ENCODE measurements at places on chromosomes 4 and X.
A peak's percentile ranks its signal among the peaks of the same experiment; 100 is the strongest.

DNA sequence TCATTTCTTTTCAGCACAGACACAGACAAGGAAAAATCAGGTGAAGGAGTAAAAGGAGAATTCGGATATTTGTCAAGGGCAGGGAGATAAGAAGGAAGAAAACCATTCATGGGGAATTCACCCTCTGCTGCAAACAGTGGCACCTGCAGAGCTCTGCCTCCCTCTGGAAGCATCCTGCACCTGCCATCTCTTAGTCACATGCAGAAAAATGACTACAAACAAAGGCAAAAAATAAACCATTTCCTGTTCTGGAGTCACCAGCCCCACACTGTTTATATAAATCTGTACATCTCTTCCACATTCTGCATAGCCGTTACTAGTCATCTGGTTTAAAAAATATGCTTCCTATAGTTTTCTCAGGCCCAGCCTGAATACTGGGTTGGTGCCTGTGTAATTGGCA, 205.3 kb downstream of the ARAP2 start:
- no peak for DNase-seq

DNA sequence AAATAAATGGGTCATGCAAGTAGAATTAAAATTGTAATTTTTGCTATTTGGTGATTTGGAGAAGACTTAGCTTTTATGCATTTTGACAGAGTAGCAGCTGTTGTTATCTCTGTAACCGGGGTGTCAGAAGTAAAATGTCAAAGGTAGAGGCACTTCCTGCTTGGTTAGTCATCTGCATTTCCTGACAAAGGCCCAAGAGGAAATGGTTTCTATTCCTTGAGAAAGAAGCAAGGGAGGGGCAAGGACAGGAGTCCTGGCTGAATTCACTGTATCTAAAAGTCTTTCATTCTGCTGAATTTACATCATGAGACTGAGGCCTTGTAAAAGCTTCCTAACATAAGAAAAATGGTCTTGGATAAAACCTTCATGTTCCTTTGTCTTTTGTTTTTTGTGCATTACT, 550.9 kb upstream of the BOD1L1 start:
- no peak for DNase-seq

DNA sequence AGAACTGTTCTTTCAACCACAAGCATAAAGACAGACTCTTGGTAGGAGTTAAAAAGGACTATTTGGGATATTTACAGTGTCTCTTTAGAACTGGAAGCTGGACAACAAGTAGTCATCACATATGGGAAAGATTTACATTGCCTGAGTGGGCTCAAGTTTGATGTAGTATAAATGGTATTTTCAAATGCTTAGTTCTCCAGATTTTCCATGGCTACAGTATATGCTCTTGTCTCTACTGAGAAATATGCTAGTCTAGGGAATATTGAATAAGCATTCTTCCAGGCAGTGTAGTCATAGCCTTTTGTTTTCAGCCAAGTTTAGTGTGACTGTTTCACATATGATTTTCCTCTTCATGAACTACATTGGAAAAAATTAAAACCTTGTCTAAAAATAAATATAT, 315.6 kb downstream of the ARHGAP24 start:
- DNase-seq = no peak

GRCh38 chrX:118823263-118824172, at the start of gene ZCCHC12:
TSS of gene ZCCHC12 (plus strand) at chrX:118823824. CDS start at chrX:118825245, 1,421 bp downstream.
- no peak for DNase-seq

- DNase-seq = no peak
Observed at GRCh38 chrX:86215260-86215659, 67.0 kb downstream of the DACH2 start.

- no peak for DNase-seq
Observed at GRCh38 chr4:12875640-12876243, 608.4 kb downstream of the RAB28 start.

GRCh38 chr4:182074810-182075209, 168.4 kb upstream of the TENM3 start:
- DNase-seq = no peak

DNA sequence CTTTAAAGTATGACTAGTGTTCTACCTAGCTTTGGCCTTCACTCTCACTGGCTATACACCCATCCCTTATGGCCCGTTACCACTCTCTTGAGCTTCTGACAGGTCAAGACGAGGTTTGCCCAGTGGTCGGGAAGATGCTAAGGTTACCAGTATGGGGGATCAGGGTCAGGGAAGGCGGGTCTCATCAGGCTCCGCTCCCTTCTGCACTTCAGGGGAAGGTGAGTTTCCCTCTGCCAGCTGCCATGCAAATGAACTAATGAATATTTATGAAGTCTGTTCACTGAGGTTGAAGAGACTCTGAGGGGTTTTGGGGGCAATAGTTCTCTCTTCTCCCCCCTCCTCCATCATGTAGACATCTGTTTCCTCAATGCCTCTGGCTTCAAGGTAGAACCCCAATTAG, 6.6 kb downstream of the EFNB1 start:
- no peak for DNase-seq

GRCh38 chrX:140022482-140022881, 57.2 kb upstream of the CXorf66 start:
- no peak for DNase-seq

DNA sequence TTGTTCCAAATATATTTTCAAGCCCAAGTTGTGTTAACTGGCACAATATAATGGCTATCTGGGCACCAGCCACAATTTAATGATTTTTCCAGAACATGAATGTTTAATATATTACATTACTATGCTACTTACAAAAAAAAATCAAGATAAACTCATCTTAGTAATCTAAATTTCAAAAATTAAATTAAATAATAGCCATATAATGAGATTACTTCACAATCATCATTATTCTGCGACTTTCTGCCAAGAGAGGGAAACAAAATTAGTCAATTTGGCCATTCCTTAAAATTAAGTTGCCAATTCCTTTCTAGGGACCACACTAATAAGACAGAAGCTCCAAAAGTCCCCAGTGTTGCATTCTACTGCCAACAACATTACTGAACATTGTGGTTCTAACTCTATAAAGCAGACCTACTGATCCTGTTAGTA, 7.5 kb downstream of the NEK1 start:
- DNase-seq = no peak

DNA sequence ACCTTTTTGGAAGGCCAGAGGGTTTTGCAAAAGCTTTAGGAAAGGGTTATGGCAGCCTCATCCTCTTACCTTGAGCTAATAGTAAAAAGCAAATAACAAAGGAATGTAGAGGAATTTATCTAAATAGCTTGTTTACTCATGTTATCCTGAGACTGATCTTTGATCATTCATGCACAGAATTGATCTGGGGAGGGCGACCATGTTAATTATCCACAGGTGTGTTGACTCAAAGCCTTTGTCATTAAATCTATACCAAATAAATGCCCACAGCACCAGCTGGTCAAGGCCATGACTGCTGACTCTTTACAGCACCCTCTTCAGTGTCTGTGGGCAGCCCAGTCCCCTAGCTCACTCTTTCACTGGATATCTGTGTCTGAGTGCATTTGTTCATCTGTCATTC, 22.8 kb upstream of the DCLK2 start:
- no peak for DNase-seq

DNA sequence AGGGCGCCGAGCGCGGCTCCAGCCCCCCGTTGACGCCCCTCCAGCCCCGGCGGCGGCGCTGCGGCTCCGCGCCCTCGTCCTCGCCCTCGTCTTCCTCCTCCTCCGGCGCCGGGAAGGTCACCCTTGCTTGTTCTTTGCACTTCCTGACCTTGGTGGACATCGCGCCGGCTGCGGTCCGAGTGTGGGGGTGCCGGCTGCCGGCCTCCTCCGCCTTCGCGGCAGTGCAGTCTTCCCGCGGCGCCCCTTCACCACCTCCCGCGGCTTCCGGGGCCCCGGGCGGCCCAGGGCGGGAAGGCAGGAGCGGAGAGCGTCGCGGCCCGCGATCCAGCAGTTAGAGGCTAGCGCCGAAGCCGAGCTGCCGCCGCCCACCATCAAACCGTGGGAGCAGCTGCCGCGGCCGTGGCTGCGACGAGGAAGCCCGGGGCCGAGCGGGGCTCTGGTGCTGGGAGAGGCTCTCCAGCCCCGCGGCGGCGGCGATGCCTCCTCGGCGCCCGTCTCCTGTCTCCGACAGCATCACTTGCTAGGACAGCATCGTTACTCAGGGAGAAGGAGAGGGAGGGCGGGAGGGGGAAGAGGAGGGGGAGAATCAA, at the start of gene TRPC3:
TRPC3 (minus strand) TSS at position 540 of the 590 bp plus-strand sequence; CDS start at position 160, 380 bp downstream.
- no peak for DNase-seq

DNA sequence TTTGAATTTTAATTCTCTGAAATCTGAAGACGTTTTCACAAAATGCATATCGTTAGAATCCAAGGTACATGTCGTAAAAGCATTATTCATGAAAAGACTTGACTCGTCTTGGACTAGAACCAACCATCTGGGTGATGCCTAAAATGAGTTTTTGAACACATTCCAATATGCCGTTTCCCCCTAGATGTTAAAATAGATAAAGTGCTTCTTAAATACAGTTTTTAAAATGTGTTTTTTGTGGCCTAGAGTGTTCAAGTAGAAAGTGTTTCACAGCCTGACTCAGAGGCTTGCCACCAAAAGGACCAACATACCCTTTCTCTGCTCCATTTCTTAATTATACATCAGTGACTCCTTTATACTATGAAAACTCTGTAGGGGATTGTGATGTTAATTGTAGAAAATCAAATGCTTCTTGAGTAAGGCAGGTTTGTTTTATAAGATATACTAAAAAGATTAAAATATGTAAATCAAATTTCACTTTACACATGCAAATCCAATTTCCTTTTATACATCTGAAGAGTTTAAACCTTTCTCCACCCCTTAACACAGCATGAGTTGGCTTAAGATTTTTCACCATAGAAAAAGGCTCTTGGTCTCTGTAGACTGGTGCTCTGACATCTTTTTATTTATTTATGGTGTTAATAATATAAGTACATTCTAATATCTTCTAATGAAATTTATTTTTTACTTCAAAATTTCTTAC, 48.4 kb downstream of the PRKG2 start:
- no peak for DNase-seq

DNA sequence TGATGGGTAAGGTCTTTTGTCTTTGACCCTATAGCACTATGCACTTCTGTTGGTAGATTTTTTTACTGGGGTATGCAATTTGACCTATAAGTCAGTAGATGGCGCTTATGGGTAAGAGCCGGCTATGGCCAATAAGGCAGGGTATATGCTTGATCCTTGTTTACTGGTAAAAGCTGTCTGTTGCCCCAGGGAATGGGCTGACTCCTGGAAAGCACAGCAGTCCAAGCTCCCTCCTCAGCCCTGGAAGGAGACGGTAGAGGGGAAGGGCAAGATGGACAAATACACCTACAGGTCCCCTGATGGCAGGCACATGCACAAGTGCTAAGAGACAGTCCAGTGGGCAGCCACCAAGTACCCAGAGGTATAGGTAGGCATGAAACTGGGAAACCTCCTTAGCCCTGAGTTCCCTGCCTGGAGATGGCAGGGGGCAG, 63.7 kb downstream of the ADAMTS3 start:
- DNase-seq = no peak

- DNase-seq = peak; percentile 21
Observed at GRCh38 chr4:48779095-48779997, 733 bp downstream of the FRYL start.

- DNase-seq = no peak
Observed at GRCh38 chrX:132848296-132848970, 110.0 kb downstream of the HS6ST2 start.

DNA sequence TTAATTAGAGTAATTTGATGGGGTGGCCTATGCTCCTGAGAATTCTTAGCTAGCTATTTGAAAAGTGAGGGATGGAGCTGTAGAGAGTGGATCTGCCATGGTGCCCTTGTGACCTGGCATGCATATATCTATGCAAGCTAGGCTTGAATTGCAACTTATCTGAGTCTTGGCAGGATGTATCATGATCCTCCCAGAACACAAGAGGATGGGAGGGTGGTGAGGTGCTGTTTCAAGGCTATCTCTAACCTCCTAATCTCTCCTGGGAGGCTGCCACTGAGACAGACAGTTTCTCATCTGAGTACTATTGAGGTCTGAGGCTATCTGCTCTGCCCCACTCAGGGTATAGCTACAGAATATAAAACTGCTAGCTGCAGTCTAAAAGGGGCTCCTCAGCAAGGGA, 56.6 kb downstream of the BRCC3 start:
- DNase-seq = no peak

- DNase-seq = no peak
Observed at GRCh38 chrX:138885886-138886285, 174.4 kb upstream of the FGF13 start.

DNA sequence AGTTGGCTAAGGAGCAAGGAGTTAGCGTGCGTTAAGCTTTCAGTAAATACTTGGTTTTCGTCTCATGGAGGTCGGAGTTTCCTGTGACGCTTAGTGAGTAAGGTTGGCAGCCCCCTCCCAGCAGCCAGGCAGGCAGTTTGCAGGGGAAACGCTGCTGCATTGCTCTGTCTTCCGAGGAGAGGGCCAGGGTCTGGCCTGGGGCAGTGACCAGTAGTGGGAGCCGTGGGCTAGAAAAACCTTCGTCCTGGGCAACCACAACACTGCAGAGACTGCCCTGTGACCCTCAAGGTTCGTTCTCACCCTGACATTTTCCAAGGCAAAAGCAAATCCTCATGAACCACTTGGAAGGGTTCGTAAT, 432 bp downstream of the TMEM175 start:
- no peak for DNase-seq

DNA sequence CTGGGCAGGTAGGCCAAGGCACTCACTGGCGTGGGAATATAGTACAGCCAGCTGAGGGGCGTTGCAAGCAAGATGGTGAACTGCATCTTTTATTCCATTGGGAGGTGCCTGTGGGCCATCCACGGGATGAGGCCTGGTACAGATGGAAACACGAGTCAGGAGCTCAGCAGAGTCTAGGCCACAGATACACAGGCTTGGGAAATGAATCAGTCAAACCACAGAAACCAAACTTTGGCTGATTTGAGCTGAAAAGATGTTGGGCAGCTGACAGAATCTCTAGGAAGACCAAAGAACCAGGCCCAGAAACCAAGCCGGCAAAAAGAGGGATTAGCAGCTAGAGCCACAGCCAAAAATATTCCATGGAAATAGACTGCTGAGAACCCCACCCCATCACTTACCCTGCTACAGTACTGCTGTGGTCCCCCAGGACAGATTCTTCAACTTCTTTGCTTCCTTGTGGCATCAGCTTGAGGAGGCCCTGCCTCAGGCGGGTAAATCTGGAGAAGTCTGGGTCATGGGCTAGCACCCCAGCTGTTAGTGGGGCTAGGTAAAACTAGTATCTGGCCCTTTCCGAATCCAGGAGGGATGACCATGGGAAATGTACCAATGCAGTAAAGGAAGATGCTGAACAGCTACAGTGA, 75.4 kb downstream of the TMEM131L start:
- no peak for DNase-seq

DNA sequence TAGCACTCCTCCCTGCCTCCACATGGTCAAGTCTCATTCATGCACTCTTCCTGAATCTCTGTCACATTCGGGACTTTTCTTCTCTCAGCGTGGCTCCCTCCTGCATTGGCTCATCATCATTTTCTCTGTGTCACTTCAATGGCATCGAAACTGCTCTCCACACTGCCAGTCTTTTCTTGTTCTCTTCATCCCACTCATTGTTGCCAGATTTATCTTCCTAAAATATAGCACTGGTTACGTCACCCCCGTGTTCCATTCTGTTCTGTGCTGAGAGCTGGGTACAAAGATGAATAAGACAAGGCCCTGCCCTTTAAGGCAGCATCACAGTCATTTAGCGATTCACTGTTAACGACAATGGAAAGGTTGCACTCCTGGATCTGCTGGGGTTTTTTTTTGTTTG, 174.4 kb upstream of the TBC1D9 start:
- DNase-seq = no peak

- DNase-seq = no peak
Observed at GRCh38 chrX:151912780-151913179, at the start of gene MAGEA4. TSS of gene MAGEA4 (plus strand) at chrX:151912889. CDS start at chrX:151923665, 10,776 bp downstream.

- DNase-seq = no peak
Observed at GRCh38 chr4:33218238-33218637, 2498.1 kb downstream of the PCDH7 start.
